ENCODE measurements at places on chromosomes 12 and 14.

DNA sequence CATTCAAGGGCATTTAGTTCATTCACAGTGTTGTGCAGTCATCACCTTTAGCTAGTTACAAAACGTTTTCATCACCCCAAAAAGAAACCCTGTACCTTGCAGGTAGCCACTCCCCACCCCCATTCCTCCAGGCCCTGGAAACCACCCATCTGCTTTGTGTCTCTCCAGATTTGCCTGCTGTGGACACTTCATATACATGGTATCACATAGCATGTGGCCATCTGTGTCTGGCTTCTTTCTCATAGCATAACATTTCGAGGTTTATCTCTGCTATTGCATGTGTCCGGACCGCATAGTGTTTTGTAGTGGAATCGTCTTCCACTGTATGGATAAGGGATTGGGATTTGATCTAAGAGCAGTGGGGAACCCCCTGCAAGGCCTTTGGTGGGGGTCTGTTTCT is 143.1 kb downstream of the AACS start:
- no peak for DNase-seq

DNA sequence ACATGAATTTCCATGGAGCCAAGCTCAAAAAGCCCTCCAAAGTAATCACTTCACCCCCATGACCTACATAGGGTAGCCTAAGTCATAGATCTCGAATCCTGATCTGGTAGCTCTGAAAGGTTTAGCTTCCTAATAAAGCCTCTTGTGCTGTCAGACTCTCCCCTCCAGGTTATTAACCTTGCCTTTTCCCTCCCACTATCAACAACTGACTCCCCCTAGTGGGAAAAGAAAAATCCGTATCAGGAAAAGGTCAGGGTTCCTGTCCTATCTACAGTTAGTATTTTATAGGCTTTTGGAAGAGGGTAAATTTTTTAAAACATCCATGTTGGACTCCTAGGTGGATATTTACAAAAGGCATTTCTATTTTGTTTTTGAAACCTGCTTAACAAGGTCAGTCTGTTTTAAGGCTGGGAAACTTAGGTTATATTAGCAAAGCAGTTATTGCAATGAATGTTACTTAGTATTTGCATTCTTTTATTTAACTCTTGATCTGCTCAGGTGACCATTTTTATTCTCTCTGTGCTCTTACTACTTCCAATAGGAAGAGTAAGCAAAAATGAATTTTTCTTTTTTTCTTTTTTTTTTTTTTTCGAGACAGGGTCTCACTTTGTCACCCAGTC is 8.0 kb downstream of the YY1 start:
- no peak for DNase-seq

DNA sequence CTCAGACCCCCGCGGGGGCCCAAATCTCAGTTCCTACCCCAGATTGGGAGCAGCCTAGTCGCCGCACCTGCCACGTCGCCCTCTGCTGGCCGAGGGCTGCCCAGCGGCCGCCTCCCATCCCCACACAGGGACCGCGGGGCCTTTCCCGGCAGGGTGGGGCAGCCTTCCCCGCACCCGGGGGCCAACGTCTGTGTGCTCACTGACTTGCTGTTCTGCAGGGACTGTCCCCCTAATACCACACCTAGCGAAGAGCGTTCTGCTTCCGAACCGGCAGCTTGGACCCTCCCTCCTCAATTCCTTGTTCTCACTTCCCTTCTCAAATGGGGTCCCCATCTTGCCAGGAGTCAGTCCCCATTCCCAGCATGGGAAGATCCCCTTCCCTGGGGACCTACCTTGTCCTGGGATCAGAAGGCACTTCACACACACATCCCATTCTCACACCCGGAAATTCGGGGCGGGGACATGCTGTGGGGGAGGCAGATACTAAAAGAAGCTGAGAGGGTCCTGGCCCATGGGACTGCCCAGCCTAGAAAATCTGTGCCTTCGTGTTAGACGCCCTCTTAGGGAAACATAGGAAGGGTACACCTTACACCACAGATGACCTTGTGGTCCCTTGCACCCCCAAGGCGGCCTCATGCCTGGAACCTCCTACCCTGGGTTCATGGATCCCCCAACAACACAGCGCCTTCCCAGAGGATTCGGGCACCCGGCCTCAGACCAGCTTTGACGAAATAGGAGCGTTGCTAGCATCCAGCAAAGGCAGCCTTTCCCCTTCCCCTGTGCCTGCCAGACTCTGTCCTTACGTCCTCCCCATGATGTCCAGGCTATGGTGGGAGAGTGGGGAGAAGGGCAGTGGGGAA is 16.4 kb downstream of the ACVRL1 start:
- peak; percentile 16 for DNase-seq

- DNase-seq: no peak
Observed at GRCh38 chr12:67843257-67843656, 146.0 kb upstream of the IFNG-AS1 start.

DNA sequence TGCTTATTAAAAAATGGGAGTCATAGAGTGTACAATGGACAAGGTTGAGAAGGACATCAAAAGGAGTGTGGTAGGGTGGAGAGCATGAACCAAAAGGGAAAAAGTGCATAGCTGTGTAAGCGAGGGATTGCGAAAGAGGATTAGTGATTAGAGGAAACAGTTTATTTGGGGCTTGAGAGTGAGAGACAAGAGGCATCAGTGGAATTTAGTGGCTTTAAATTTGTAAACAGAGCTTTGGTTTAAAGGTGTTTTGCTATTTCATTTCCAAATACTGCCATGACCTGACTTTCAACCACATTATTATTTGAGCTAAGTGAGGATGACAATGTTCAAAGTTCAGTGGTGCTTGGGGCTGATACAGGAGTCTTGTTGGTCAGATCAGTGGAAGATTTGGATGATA is 53.4 kb downstream of the SLC16A7 start:
- no peak for DNase-seq

DNA sequence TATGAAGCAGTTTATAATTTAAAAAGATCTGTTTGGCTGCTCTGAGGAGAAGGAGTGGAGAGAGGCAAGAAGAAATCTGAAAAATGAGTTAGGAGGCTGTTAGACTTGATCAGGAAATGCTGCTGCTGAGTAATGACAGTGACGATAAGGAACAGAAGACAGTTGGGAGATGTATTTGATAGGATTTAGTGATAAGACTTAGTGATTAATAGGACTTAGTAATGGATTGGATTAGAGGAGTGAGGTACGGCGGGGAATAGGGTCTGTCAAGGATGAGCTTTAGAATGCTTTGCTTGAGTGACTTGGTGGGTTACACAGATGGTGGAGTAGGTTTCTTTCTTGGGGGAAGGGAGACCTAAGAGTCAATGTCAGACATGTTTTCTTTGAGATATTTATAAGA is 31.7 kb downstream of the UNC79 start:
- no peak for DNase-seq

DNA sequence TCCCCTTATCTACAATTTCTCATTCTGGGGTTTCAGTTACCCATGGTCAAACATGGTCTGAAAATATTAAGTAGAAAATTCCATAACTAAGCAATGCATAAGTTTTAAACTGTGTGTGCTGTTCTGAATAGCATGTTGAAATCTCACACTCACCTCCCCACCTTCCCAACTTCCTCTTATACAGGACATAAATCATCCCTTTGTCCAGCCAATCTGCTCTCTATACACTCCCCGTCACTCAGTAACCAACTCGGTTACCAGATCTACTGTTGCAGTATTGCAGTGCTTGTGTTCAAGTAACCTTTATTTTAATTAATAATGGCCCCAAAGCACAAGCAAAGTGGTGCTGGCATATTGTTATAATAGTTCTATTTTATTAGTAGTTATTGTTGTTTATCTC is 420.5 kb downstream of the GXYLT1 start:
- no peak for DNase-seq

GRCh38 chr14:85233756-85234155 is 296.2 kb upstream of the FLRT2 start:
- no peak for DNase-seq

- DNase-seq: no peak
Observed at GRCh38 chr12:67582844-67583243, 65.7 kb upstream of the DYRK2 start.

- no peak for DNase-seq
Observed at GRCh38 chr12:6249580-6249979, 49.4 kb downstream of the CD9 start.

DNA sequence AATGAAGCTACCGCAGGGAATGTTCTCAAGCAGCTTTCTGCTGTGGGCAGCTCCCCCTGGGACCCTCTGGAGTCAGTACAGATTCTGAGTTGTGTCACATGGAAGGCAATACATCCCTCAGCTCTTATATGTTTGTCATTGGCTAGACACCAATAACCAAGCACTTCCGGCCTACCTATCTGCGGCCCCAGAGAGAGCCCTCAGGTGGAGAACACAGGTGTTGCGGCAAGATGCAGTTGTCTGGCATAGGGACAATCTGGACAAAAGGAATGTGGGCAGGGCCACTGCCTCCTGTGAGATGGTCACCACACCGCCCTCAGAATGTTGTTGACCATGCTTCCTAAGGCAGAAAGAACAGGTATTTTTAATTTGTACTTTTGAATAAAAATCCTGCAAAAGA is 118.7 kb downstream of the BRMS1L start:
- no peak for DNase-seq

GRCh38 chr12:68888243-68888642 is 44.7 kb downstream of the CPM start:
- no peak for DNase-seq

- no peak for DNase-seq
Observed at GRCh38 chr14:78254911-78255461, 84.8 kb downstream of the NRXN3 start.

GRCh38 chr14:100472094-100472455 is 115.1 kb downstream of the BEGAIN start:
- DNase-seq: no peak

DNA sequence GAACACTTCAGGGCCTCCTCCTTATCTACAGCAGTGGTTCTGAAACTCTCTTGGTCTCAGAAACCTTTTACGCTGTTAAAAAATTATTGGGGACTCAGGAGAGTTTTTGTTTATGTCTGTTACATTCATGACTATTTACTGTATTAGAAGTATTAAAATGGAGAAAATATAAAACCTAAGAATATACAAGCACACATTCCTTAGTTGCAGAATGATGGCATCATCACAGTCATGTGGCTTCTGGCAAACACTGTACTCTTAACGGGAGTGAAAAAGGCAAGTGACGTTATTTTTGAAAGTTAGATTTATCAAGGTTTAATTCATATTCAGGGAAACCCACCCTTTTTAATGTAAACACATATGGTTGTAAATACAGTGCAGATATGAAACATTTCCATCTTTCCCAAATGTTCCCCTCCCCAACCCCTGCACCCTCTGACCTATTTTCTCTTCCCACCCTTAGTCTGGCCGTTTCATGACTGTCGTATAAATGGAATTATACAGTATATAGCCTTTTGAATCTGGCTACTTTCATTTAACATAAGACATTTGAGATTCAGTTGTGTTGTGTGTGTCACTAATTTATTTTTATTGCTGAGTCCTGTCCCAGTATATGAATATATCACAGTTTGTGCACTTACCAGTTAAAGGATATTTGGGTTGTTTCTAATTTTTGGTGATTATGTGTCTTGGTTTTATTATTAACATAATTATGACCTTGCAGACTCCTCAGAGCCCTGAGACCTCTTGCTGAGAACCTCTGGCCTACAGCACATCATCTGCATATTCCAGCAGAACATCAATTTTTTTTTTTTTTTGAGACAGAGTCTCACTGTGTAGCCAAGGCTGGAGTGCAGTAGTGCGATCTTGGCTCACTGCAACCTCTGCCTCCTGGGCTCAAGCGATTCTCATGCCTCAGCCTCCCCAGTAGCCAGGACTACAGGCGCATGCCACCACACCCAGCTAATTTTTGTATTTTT is 457.0 kb downstream of the PCNX1 start:
- DNase-seq: no peak

- no peak for DNase-seq
Observed at GRCh38 chr12:107362960-107363359, 269.6 kb upstream of the CRY1 start.

DNA sequence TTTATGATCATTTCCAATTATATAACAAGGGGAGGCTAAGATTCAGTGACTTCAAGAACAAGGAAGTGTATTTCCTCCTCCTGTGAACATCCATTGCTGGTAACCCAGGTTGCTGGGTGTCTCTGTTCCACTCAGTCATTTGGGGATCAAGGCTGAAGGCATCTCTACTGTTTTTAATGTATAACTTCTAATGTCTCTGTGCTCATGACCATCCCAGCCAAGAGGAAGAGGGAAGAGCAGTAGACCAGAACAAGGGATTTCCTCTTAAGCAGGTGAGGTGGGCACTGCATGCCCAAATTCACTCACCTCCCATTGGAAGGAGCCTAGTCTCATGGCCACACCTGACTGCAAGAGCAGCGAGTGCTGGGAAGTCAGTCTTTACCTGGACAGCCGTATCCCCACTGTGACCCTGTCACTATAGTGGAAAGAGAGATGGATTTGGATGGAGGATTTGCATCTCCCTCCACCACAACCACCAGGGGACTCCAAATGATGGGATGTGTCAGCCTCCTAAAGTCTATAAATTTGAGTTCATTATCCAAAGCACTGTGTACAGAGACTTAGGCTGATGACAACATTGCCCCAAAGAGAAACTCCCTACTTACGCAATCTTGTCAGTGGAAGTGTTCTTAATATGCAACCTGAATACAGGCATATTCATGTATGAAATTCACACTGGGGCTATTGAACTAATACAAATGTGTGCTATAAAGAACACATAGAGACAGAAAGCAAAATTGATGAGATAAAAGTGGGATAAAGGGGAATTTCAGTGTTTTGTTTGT is 368.7 kb downstream of the TMEM132D start:
- DNase-seq: no peak

DNA sequence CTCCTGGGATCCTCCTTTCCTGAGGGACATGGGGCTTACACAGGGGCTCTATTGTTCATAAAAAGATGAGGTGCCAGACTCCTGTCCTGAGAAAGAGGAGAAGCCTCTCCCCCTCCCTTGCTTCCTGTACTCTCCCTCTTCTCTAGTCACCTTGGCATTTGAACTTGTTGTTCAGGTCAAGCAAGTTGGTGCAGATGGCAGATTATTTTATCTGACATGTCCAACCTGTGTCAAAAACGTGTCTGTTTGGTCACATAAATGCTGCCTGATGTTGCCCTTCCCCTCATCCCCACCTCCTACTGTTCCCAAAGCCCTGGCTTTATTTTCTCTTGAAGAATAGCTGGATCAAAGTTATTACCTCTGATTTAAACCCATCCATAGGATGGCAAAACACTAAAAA is 154.8 kb downstream of the TMX1 start:
- no peak for DNase-seq

GRCh38 chr12:4187916-4188315 is 85.6 kb upstream of the CCND2 start:
- DNase-seq: no peak

DNA sequence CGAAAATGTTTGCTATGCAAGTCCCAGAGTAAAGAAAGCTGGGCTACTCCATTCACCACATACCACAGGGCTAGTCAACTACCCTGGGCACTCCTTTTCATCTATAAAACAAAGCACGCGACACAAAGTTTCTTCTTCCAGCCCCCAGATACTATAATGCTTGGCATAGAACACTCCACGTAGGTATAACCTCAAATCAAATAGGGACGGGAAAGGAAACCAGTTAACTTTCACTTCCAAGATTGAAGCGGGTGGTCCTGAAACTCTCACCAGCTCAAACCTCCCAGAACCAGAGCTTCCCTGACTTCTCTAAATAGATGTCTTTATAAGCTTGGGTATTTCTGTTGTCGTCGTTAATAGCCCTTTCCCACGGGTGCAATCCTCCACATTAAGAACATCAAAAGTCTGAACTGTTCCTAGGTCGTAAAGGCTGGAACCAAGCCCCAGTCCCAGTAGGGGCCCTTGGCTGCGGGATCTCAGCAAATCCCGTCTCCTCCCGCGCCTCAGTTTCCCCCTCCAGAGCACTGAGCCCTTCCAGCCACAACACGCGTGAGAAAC is 647 bp downstream of the LGMN start:
- DNase-seq: no peak

GRCh38 chr14:57382283-57382682 is 8.1 kb upstream of the NAA30 start:
- DNase-seq: no peak

All from stimulated activated CD8-positive, alpha-beta memory T cell treated with anti-CD3 and anti-CD28 coated beads, Interleukin-7, amount 100 ng/mL, for 1 hour (primary cell).